ENCODE measurements at places on chromosomes 1 and 21. TPM values are rescaled to one million over a fixed set of nuclear protein-coding genes. Genes with fewer than 3 reads are reported as not detected.

Gene ZBTB8A
- total RNA-seq, result 3.0 TPM

Gene LRRC38
- total RNA-seq, result 0.73 TPM

Gene GJA4
- total RNA-seq, result 34.7 TPM

Gene BRINP2
- total RNA-seq, result 0.11 TPM

Gene MX1
- 11.0 TPM for total RNA-seq

Gene CASZ1
- 82.0 TPM for total RNA-seq

Gene FAM177B
- not detected for total RNA-seq

Gene MIGA1
- 11.1 TPM for total RNA-seq

Gene TRIM17
- 0.46 TPM for total RNA-seq

Gene C1orf185
- total RNA-seq, result not detected
